ENCODE measurements at places on chromosomes 16 and 17.

DNA sequence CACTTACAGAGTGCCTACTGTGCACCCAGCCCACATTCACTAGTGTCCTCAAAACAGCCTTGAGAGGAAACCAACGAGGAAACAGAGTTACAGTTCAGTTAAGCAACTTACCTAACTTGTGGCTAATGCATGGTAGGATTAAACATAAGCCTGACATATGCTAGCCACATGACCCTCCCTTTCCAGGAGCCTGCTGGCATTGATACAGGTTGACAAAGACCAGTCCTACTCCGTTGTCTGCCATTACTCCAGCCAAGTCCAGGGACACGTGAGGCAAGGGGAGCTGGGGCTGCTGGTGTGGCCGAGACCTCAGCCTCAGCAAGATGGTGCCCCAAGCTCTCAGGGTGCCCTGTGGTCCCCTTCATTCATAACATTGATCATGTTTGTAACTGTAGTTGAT is 37.9 kb downstream of the SNX20 start:
- ATAC-seq, result peak; percentile 73

DNA sequence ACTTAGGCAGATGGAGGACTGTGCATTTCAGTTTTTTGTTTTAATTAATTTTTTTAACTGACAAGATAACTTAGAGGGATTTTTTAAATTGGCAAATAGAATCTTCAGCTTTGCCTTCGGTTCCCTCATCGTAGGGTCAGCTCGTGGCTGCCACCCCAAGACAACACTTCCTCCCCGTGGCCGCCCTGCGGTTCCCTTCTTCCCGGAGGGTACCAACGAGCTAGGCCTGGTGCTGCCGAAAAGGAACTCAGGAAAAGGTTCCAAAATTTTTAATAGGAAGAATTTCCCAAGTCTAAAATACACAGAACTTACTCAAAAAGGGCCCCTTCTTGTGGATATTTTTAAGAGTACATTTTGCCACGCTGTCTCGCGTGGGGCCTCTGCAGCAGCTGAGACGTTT is 210.4 kb upstream of the CHMP6 start:
- ATAC-seq, result no peak

GRCh38 chr17:77456271-77456950 is 315.6 kb downstream of the SEC14L1 start:
- ATAC-seq, result no peak

- ATAC-seq, result no peak
Measured at GRCh38 chr16:55015181-55015913, 84.7 kb downstream of the IRX5 start.

GRCh38 chr17:1493291-1493980 is 950 bp upstream of the MYO1C start:
- no peak for ATAC-seq

GRCh38 chr17:45753645-45754225 is 30.4 kb upstream of the CRHR1 start:
- ATAC-seq, result peak; percentile 10

GRCh38 chr16:35737076-35737475 is 2277.7 kb downstream of the TP53TG3F start:
- no peak for ATAC-seq

DNA sequence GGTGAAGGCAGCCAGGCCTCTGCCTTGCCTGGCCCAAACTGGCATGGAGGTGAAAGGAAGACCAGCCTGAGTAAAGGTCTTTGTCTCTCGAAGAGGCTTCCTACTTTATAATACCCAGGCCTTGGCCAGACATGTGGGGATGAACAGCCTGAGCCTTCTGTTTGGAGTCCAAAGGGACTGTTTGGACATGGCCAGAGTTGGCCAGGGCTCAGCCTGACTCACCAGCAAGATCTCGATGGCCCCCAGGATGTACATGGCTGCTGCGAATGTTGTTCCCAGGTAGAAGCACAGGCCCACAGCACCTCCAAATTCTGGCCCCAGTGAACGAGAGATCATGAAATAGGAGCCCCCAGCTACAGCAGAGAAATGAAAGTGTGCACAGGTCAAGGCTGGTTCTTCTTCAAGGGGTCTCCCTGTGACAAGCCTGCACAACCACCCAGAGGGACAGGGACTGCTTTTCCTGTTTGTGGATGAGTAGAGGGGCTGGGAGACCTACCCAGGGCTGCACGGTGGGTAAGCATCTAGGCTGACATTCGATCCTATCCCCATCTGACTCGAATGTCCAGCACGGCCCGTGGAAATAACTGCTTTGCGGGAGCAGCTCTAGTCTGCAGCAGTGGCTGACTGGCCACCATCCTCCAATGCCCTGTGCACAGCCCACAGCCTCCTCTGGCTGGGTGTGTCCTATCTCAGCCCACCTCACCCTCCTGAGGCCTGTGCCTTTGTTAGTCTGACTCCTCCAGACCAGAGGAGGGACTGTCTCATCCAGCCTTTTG is 10.7 kb upstream of the LCAT start:
- no peak for ATAC-seq

DNA sequence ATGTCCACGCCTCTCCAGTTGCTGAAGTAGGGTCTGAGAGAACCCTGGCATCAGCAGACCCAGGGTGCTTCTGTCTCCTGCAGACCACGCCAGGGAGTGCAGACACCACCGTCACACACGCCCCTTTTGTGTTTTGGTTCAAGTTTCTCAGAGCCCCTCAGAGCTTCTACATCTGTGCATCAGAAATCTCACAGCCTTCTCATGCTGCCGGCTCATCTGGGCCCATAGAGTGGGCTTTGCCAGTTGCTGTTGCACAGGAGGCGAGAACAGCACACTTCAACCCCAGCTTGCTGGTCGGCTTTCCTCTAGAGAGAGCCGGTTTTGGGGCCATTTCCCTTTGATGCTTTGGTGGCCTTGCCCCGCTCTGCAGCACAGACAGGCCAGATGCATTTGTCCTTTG is 60.9 kb downstream of the PDPK1 start:
- no peak for ATAC-seq

GRCh38 chr16:5605404-5605803 is 507.8 kb upstream of the EEF2KMT start:
- ATAC-seq, result no peak

- no peak for ATAC-seq
Measured at GRCh38 chr16:25110387-25110947, 1.1 kb upstream of the LCMT1 start.

GRCh38 chr17:49969134-49969759 is at the start of gene DLX4:
DLX4 (plus strand) TSS chr17:49969190; CDS start chr17:49969469, 279 bp downstream.
- peak; percentile 6 for ATAC-seq

GRCh38 chr17:14690704-14691103 is 389.8 kb downstream of the HS3ST3B1 start:
- ATAC-seq, result no peak

DNA sequence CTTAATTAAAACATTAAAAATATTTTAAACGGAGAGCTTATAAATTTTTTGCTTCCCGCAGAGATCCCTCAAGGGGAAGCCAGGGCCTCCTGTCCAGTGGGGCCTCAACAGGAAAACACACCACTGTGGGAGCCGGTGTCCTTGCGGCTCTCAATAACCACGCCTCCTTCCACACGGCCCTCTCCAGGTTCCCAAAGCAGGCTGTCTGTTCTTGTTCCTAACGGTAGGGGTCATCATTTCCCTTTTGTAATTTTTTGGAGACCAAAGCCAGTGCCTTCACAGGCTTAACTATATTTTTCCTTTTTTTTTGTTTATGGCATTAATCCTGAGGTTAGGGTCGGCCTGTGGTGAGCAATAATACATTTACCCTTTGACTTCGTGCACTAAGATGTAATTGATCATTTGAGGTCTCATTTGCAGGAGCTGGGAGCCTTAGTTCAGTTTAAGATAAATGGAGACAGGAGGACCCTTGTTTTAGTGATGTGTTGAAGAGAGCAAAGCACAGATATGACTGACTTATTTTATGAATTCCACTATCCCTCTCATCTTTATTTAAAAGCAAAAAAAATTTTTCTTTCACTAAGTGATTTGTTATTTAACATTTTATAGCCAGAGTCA is 77.5 kb upstream of the N4BP1 start:
- peak; percentile 73 for ATAC-seq

DNA sequence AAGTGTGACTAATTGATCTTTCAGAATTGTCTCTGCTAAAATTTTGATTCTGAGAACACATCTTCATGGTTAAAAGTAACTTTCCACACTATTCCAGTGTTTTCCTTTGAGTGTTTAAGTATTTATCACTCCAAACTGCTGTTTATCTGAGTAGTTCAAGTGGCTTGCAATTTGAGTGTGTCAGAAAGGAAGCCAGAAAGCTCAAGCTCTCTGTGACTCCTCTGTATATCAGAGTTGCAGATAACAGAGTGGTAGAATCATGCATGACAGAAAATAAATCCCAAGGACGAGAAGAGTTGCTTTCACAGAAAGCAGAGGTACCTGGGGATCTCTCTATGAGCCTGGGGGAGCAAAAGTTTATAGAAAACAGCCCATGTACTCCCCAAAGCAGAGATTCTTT is 130.0 kb downstream of the CYB561 start:
- ATAC-seq, result no peak

GRCh38 chr17:42759982-42760651 is 910 bp upstream of the RAMP2 start:
- ATAC-seq, result no peak

DNA sequence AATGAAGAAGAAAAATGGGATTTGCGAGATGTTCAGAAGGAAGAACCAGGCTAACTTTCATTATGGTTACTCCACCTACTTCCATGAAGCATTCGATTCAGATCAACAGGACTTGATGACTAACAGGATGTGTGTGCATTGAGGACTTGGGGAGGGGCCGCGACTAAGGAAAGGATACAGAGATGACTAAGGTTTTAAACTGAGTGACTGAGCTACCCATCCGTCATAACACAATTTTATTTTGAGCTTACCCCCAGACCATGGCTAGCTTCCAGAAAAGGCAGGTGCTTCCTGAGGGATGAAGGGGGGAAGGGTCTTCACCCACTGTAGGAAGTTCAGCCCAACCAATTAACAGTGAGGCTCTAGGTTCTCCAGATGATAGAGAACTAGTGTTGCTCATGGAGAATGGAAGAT is 2.5 kb upstream of the CDYL2 start:
- peak; percentile 82 for ATAC-seq

- no peak for ATAC-seq
Measured at GRCh38 chr16:82862057-82862456, 235.3 kb downstream of the CDH13 start.

DNA sequence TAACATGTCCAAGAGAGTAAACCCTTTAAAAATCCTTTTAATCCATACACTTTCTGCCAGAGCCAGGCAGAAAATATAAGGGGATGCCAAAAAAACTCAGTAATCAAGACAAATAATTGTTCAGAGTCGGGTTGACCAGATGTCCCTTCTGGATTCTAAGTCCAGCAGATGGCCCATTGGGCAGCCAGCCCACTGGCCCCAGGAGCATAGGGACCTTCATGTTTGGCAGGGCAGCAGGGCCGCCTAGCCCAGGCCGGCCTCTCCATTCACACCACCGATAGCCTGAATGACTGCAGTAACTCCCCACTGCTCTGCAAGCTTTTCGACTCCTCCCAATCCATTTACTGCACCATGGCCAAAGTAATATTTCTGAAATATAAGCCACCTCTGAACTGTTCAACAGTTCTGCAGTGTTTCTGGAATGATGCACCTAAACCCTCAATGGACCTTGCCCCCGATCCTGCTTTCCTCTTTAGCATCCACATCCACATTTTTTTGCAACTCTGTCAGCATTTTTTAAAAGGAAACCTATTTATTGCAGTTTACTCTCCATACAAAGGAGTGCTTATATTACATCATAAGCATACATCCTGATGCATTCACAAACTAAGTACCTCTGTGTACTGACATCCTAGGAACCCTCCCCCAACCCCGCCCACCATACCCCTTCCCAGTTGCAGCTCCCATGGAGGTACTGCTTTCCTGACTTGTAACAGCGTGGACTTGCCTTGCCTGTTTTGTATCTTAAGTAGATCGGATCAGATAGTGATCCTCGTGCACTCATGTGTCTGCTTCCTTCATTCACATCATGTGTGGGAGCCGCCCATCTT is 46.4 kb downstream of the LDHD start:
- peak; percentile 63 for ATAC-seq

DNA sequence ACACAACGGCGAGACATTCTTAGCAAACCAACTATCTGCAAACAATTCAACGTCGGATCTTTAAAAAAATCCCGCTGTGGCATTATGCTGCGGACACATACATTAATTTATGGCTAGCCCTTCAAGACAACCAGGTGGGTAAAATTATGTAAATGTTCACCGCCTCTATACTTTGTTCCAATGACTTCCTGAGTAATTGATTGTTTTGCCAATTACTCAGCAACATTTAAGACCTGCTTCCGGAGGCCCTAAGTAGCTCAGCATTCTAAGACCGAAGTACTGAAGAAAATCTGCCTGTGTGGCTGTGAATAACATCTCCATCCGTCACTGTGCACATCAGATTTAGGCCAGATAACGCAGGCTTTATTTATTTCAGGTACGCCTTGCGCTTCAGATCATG is 23.3 kb downstream of the QPRT start:
- no peak for ATAC-seq

- no peak for ATAC-seq
Measured at GRCh38 chr16:61210076-61210475, 826.2 kb downstream of the CDH8 start.

DNA sequence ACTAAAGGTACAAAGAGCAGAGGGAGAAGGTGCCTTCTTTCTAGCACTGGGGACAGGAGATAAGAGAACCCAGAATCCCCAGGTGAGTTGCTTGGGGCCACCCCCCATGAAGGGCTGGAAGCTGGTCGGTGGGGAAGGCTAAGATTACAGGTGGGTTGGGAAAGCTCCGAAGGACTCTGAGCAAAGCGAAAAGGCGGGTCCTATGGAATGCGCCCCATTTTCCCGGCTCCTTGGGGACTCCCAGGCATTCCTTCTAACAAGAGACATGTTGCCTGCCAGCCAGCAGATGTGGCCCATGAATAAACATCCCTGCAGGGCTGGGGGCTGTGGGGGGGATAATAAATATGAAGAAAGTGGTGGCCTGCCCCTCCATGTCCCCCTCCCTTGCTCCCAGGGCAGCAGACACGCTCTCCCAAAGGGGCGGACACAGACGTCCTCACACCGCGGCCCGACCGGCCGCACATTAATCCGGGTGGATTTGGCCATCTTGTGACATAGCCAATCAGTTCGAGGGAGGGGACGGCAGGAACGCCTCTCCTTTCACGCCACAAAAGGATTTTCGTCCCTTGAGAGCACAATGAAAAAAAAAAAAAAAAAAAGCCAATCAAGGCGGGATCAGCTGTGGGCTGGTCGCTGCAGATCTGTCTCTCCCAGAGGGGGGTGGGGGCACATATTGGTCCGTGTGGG is 98.5 kb downstream of the SOX9 start:
- no peak for ATAC-seq

- ATAC-seq, result no peak
Measured at GRCh38 chr16:74991593-74992403, 6.9 kb upstream of the WDR59 start.

DNA sequence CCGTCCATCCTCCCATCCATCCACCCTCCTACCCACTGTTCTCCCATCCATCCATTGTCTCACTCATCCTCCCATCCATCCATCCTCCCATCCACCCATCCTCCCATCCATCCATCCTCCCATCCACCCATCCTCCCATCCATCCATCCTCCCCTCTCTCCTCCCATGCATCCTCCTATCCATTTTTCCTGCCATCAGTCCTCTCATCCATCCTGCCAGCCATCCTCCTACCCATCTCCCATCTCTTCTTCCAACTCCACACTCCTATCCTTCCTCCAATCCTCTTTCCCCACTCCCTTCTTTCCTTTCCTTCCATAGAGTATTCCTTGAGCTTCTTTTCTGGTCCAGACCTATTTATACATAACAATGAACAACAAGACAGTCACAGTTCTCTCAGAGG is 12.1 kb downstream of the DRC7 start:
- ATAC-seq, result no peak
